Small intestine (tissue), 16 donors: ENCODE measurements at places on chromosomes 4 and X.

DNA sequence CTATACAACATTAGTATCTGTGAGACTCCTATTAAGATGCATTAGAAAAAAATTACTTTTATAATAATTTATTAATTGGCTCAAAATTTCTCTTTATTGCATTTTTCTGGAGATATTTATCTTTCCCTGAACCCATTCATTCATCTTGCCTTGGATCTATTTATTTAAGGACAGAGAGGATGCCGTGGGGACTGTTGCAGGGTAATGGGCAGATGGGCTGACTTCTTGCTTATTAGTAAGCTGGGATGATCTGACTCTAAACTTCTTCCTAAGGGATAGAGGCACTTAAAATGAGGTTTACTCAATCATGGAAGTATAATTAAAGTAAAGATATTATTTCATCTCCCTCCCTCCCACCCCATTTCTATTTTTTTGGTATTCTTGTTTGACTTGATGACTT, 18.2 kb upstream of the ANK2 start:
- DNase-seq: no peak

DNA sequence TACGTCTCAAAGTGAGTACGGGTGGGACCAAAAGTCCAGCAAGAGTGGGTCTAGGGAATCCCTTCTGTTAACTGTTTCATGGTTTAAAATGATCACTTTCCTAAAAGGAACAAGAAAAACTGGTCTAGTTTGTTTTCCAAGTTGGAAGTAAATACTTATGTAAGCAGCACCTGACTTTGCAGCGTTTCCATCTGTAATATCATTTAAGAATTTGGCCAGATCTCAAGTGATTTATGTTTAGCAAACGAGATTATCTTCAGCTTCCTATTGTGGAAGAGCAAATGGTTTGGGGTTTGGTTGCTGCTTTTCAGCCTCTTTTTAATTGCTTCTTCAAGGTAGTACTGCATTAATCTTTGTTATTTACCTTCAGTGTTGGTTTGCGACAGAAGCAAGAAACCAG, 50.4 kb downstream of the FHIP1A start:
- DNase-seq: no peak

DNA sequence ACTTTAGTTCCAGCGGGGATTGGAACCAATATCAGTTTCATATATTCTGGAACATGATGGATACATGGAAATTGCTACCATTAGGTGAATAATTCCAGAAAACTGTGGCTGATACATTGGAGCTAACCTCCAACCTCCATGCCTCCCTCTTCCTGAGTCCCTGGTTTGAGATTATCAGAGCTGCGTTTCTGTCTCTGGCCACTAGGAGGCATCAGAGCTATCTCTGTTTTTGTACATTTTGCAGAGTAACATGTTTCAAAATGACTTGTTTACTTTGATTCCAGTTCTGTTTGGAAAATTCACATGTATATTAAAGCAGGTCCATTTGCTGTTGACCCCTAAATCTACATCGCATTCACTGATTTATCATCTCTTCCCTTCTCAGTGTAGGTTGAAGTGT, 2.4 kb upstream of the RAB40AL start:
- peak; percentile 2 for DNase-seq

- DNase-seq: peak; percentile 38
Observed at GRCh38 chr4:150010525-150011126, 67.6 kb upstream of the DCLK2 start.
